ENCODE measurements at places on chromosomes 4 and X.

- DNase-seq = peak; percentile 69
These were observed 21.8 kb upstream of the CSF2RA start for GRCh38 chrX:1246816-1247215.

DNA sequence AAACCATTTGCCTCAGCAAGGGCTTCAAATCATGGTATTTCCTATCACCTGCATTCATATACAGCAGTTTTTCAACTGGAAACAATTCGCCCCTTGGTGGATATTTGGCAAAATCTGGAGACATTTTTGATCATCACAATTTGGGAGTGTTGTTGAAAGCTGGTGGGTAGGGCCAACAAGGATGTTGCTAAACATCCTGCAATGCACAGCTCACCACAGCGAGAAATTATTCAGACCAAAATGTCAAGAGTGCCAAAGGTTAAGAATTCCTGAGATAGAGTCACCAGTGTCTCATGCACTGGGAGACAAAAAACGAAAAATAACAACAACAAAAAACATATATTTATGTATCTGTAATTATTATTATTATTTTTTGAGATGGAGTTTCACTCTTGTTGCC lies 435.2 kb upstream of the CTSO start:
- no peak for DNase-seq

DNA sequence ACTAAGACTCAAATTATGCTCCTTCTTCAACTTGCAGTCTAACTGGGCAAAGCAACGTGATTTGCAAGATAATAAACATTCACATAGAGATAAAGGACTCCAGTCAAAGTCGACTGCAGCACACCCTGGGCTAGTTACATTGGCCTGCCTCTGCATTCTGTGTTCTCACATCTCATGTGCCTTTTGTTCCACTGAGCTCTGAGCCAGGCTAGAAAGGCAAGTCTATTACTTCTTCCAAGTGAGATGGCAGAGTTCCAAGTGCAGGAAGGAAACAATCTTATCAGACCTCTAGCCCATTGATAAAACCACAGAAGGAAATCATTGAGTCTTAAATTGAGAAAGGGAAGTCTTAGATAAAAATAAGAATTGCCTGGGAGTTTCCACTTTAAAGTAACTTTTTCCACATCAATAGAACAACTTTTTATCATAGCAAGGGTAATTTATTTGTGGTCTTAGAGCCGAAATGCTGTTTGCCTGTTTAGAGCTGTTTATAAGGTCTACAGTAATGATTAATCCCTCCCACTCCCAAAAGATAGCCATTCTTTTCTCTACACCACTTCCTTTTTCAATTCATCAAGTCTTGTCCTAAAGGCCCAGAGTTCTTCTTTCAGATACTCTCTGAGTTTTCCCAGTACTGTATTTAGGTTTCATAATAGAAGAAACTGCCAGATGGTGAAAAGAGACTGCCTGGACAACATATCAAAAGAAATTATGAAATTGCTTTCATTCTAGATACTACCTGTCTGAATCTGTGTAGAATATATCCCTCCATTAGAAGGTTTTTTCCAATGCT lies 200.2 kb downstream of the GUCY2F start:
- DNase-seq = peak; percentile 18

GRCh38 chrX:10875995-10876394 lies 235.1 kb upstream of the HCCS start:
- no peak for DNase-seq

GRCh38 chrX:49106930-49107329 lies 16.6 kb downstream of the GPKOW start:
- peak; percentile 63 for DNase-seq

DNA sequence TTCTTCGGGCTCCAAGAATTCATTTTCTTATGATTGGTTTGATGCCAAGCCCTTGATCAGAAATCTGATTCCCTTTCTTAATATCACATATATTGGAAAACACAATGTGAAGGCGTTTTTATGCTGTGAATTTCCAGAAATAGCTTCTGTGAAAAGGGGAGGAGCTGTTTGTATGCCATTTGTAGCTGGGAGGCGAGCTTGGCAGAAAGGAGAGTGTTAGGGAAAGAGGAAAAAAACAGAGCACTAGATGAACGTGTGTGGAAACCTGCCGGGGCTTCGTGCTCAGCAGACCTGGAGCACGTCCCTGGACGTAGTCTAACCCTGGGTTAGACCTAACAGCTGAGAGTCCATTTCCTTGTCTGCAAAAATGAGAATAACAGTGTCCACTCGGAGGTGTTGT lies 3.4 kb downstream of the CLCN4 start:
- no peak for DNase-seq

DNA sequence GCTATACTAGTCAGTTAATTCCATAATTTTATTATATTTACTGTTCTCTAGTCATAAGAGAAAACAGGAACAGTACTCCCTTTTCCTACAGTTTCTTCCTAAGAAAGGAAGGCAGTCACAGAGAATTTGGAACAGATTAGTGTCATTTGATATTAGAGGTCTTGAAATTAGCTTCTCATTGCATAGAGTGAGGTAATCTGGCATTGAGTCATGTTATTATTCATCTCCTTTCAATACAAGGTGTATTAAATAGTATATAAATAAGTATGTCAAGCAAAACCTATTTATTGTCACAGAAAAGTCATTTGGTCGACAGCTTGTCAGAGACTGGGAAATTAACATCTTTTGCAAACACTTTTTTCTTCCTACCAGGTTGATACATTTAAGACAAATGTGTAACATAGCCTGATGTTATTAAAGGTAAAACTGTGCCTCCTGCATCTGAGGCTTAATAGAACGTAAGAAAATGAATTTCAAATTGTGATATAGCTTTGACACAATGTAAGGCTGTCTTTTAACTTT lies 753.1 kb upstream of the FRG1 start:
- DNase-seq = no peak

- no peak for DNase-seq
These were observed 40.1 kb upstream of the HMGB3 start for GRCh38 chrX:150942942-150943594.

GRCh38 chr4:128060121-128060698 lies 902 bp upstream of the LARP1B start:
- DNase-seq = no peak

DNA sequence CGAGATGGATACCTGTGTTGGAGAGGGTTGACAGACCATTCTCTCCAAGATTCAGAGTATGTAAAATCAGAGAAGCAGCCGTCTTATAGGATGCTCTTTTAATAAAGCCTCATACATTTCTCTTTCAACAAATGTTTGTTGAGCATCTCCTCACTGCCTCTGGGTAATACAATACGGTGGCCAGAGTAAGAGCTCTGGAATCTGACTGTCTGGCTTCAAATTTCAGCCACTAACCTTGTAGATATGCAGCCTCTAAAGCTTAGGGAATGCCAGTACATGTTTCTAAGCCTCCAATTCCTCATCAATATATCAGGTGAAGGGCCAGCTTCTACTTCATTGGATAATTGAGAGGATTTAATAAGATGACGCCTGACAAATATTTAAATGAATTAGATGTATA lies 61.3 kb downstream of the CLNK start:
- DNase-seq = no peak

DNA sequence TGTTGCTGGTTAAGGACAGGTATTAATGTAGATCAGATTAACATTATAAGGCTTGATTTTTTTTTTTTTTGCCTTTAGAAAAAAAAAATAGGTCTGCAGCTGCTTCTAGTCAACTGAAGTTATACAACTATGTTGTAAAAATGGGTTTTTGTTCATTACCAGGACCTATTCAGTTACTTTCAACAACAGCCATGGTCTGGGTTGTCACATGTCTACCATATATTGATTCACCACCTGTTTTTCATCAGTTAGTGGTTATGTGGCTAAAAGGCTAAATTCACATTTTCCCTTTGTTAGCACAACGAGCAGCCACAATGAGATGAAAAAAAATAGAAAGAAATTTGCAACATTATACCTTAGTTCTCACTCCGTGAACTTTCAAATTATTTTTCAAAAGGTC lies 45.5 kb downstream of the GLRB start:
- no peak for DNase-seq

DNA sequence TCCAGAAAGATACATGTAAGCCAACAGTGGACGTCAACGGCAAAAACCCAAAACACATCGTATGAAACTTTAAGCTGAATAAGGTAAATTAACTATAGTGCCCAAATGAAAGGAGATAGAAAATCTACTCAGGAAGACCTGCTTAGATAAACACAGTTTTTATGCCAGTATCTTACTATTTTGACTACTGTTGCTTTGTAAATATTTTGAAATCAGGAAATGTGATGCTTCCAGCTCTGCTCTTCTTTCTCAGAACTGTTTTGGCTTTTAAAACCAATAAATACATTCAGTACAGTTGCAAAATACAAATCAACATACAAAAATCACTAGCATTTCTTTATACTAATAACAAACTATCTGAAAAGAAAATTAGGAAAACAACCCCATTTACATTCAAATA lies 83.8 kb downstream of the SMARCA5 start:
- DNase-seq = no peak

DNA sequence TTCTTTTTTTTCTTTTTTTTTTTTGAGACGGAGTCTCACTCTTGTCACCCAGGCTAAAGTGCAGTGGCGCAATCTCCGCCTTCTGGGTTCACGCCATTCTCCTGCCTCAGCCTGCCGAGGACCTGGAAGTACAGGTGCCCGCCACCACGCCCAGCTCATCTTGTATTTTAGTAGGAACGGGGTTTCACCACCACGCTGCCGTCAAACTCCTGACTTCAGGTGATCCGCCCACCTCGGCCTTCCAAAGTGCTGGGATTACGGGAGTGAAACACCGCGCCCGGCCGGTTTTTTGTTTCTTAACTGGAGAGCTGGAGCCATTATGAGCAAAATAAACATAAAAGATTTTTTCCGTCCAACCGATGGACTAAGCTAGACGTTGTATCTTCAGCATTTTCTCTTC lies 1.9 kb upstream of the WDR17 start:
- no peak for DNase-seq

DNA sequence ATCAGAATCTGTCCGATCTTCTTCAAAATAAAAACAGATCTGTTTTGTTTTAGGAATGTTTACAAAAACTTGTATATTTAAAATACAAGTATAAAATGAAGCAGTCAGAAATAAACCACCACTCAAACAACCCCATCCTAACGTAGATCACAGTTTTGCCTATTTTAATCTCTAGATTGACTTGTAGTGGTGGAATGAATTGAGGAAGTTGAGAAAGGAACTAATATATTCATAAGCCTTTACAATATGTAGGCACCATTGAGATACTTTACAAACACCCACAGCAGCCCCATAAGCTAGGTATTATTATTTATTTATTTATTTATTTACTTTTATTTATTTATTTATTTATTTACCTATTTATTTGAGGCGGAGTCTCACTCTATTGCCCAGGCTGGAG lies 52.3 kb upstream of the KLF3 start:
- no peak for DNase-seq

DNA sequence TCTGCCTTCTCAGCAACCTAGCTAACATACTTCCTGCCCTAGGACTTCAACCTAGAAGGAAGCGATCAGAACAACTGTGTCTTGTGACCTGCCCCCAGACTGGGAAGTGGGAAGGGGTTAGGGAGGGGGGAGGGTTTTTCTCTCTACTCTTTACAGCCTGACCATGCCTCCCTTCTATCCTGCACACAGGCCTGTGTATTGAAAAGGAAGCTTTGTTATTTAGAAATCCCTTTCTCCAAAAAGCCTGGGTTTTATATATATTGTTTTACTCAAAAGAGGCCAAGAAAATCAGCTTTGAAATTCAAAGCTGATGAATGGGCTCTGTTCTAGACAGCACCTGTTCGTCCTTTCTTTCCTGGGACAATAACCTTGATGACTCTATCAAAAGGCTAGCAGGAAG lies 35.2 kb upstream of the SMS start:
- DNase-seq = no peak

DNA sequence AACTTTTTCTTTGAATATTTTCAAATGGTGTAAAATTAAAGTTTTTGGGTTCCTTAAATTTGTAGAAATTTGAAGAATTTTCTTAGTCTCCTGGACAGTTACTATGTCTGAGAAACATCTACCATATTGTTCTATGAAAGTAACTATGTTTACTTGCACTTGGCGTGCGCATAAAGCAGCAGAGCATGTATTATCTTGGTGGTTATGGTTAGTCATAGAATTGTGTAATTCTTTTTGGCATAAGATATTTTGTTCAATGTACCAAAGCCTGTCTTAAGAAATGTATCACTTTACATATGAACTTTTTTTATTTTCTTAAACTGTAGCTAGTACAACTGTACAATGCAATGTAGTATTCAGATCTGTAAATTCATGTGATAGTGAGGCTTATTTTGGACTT lies 49.2 kb downstream of the CDS1 start:
- DNase-seq = no peak

- no peak for DNase-seq
These were observed 545.9 kb upstream of the ZFP42 start for GRCh38 chr4:187449702-187450101.

- DNase-seq = no peak
These were observed 6.0 kb upstream of the PDLIM3 start for GRCh38 chr4:185541251-185541727.

DNA sequence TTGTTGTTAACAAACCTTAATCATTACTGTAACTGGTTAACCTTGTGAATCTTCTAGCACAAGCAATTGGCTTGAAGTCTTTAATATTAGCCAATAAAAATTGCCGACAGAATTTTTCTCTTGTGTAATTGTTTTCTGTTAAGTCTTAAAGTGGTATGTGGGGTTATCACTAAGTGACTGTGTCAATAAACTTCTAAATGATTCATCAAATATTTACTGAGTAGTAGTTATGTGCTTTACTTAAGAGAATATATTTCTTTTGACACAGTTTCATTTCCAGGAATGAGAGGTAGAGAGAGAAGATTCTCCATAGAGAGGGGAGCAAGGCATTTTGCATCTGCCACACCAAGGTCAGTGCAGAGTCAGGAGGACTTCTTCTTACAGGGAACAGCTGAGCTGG lies 2361.6 kb upstream of the AGA start:
- no peak for DNase-seq

DNA sequence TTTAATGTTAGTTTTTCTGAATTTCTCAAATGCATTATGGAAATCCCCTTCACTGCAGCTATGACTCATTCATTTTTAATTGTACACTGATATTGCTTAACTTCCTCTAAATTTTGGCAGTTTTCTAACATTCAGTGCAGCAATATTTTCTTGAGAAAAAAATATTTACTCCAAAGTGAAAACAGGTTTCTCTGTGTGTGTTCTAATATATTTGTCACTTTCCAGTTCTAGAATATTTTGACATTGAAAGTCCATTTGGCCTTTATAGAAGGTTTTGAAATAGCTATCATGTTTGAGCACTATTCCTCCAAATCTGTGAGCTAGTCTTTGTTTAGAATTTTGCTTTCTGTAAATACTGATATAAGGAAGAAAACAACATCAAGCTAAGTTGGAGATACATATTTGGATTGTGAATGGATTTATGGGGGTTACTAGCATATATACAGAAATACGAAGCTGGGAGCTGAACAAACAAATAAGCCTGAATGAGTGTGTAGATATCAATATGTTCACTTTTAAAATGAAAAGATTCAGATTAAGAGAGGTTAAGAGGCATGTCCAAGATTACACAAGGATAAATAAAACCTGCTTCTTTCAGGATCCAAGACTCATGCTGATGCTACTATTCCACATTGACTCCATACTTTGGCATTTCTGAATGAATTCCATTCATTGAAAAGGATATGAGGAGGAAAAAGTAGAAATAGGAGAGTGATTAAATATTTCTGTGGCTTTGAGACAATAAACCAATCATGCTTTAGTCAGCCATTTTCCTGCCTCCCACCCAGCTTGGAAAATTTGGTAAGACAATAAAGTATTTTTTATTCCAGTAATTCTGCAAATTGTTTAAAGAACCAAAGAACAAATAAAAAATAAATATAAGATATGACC lies 57.3 kb upstream of the SLIT2 start:
- DNase-seq = no peak
